ENCODE measurements at places on chromosomes 5 and 9.

- DNase-seq, result no peak
These were observed 27.6 kb upstream of the HMCN2 start for GRCh38 chr9:130237763-130238524.

DNA sequence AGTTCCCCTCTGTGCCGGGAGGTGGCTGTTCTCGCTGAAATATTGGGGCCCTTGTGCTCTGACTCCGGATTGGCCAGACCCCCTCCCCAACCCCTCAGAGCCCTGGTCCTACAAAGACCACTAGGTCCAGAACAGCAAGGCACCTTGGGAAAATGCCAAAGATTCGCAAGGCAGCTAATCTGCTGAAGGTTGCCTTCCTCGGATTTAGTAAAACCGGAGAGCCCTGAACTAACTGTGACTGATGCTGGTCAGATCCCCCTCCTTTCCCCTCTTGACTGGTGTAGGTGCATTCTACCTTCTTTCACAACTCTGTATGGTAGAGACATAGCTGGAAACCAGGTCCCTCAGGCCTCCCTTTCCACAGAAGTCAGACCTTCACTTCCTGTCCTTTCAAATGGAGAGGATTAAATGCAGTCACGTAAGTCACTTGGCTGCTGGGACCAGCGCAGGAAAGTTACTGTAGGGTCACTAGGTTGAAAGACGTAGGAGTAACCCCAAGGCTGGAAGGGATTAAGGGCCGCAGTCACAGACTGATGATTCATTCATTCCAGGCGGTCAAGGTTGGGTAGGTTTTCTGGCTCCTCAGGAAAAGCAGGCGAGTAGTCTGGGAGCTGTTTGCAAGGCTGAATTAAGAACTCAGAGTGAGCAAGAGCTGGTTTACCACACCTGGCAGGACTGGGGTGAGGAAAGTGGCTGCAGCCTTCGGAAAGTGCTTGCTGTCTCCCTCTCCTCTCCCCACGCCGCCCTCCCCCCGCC is 5.3 kb downstream of the BARX1 start:
- DNase-seq, result no peak

GRCh38 chr9:114343471-114344187 is 14.0 kb downstream of the ORM2 start:
- no peak for DNase-seq

DNA sequence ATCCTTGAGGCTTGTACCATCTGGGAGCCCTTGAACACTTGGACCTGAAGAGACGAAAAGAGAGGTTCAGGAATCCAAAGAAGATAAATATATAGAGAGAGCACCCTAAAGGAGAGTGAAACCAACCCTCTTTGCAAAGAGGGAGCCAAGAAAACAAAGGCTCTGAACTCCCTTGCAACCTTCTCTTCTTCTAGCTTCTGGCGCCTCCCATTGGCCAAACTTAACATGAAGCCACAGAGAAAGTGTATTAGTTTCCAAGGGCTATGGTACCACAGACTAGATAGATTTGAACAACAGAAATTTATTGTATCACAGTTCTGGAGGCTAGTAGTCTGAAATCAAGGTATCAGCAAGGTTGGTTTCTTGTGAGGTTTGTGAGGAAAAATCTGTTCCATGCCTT is 175.1 kb downstream of the HCN1 start:
- no peak for DNase-seq

- no peak for DNase-seq
These were observed 2.8 kb downstream of the DCAF12 start for GRCh38 chr9:34123682-34124081.

- no peak for DNase-seq
These were observed 158.0 kb upstream of the DMRTA1 start for GRCh38 chr9:22288661-22289060.

DNA sequence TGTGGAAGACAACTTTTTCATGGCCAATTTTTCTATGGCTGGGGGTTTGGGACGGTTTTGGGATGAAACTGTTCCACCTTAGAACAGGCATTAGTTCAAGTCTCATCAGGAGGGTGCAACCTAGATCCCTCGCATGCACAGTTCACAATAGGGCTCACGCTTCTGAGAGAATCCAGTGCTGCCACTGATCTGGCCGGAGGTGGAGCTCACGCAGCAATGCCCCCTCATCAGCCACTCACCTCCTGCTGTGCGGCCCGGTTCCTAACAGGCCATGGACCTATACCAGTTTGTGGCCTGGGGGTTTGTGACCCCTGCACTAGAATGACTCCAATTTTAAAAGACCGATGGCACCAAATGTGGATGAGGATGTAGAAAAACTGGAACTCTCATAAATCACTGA is 127.2 kb upstream of the IER5L start:
- no peak for DNase-seq

DNA sequence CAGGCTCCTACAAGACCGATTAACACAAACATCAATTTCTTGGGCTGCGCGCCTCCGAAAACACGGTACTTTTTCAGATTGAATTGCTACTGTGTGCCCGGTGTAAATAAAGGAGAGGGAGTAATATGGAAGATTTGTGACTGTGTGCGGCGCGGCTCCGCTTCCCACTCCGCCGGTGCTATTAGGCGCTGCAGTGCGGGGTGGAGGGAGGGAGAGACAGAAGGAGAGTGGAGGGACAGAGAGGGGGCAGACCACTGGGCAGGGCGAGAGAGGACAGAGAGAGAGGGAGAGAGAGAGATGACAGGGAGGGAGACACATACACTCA is 24.7 kb upstream of the RNU6ATAC start:
- DNase-seq, result no peak

DNA sequence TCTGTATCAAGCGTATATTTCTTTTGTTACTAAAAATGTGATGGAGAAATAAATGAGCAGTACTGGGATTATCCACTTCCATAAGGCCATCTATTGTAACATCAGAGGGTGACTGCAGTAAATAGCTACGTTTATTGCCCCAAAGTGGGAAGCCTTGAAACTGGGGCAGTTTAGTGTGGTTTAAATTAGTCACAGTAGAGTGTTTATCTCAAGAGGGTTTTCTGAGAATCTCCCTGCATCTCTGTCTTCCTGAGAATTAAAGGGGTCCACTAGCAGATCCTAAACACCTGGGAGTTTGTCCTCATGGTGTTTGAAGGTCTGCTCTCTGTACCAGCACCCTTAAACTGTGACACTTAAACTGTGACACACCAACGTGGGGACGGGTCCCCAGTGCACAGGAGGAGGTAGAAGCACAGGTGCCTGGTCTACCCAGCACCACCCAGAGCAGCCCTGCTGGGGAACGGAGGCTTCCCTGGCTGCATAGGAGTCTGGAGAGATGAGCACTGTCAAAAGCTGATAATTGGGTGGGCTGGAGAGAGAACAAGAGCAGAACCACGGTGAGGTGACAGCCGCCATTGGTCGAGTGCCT is 25.2 kb downstream of the PRRC2B start:
- DNase-seq, result no peak

- no peak for DNase-seq
These were observed 82.0 kb downstream of the PHF2 start for GRCh38 chr9:93658184-93658925.

- DNase-seq, result no peak
These were observed 268.2 kb downstream of the SH3GL2 start for GRCh38 chr9:17846948-17847655.

- no peak for DNase-seq
These were observed 731.6 kb downstream of the DNAH5 start for GRCh38 chr5:13212886-13213285.
